ENCODE measurements at places on chromosomes 3 and 15.

DNA sequence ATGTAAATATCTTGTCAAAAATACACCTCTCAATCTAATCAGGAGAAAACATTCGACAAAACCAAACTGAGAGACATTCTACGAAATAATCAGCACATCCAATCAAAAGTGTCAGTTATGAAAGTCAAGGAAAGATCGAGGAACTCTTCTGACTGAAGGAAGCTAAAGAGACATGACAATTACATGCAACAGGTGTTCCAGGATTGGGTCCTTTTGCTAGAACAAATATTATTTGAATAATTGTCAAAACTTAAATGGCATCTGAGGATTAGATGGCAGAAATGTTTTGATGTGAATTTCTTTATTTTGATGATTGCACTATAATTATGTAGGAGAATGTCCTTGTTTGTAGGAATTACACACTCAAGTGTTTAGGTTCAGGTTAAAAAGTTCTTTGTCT is 124.1 kb upstream of the HES1 start:
- no peak for DNase-seq

DNA sequence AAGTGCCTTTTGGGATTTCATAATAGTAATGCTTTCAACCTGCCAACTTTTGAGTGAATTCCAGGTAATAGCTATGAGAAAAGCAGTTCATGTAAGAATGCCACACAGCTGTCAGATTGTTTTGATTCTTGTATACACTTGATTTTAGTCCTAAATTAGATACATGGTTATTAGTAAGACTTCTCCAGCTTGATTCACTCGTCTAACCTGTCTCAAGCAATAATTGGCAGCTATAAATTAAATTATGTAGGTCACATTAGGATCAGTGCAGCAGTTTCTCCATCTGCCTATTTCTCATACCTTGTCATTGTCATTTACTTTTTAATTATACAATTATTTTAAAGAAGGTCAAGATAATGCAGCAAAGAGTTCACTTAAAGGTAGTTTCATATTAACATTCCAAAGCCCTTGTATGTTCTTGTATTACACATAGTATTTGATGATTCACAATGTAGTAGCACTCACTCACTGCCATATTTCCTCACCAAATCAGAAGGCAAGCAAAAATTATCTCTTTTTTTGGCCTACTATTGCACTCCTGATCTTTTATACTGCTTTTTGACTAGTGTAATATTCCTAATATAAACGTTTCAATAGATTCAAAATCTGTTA is 10.9 kb upstream of the CRYBG3 start:
- no peak for DNase-seq

- DNase-seq: no peak
Observed at GRCh38 chr15:53166684-53167201, 376.6 kb upstream of the ONECUT1 start.

DNA sequence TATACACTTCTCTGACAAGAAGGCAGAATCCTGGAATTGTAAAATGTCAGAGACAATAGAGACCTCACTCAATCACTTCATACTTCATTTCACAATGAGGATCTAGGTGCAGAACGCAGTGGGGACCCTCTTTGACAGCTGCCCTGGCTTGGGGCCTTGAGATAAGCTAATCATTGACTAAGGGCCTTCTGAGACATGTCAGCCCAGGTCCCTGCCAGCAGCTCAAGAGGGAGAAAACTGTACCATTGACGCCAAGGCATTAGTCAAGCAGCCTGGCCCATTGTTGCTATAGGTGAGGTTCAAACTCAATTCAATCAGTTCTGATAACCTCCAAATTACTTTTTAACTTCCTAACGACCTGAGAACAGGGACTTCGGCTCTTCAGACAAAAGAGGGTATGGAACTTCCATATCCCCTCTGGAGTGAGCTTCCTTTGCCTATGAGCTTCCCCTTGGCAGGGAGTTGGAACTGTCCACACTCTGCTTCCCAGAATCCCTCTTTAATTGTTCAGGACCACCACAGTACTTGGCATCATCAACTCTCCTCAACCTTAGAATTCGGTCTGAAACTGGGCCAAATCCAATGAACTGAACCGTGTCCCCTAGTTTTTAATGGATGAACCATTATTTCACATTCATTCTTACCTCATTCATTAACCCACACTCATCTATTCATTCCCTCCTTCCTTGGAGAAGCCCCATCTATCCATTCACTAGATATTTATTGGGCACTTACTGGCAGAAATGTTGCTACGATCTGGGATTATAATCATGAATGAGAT is 1.5 kb upstream of the CYP8B1 start:
- no peak for DNase-seq

GRCh38 chr3:197728487-197728886 is 8.2 kb downstream of the RUBCN start:
- no peak for DNase-seq

GRCh38 chr3:134094491-134094890 is 64.8 kb upstream of the SLCO2A1 start:
- no peak for DNase-seq

GRCh38 chr15:58465866-58466517 is 34.2 kb downstream of the LIPC start:
- DNase-seq: no peak

- DNase-seq: no peak
Observed at GRCh38 chr15:71109905-71110304, 5.4 kb upstream of the THSD4 start.

DNA sequence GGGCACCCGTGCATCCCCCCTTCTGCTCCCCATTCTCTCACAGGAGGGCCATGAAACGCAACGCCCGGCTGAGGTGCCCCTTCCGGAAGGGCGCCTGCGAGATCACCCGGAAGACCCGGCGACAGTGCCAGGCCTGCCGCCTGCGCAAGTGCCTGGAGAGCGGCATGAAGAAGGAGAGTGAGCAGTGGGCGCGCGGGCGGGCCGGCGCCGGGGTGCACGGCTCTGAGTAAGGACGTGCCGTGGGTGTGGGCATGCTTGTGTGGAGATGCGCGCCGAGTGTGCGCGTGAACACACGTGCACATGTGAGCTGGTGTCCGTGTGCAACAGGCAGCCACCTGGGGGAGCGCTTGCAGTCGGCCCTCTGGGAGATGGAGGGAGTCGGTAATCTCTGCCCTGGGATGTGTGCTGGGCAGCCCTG is 28.1 kb downstream of the NR1I2 start:
- peak; percentile 5 for DNase-seq

- DNase-seq: no peak
Observed at GRCh38 chr3:14223595-14223994, 45.0 kb downstream of the LSM3 start.

DNA sequence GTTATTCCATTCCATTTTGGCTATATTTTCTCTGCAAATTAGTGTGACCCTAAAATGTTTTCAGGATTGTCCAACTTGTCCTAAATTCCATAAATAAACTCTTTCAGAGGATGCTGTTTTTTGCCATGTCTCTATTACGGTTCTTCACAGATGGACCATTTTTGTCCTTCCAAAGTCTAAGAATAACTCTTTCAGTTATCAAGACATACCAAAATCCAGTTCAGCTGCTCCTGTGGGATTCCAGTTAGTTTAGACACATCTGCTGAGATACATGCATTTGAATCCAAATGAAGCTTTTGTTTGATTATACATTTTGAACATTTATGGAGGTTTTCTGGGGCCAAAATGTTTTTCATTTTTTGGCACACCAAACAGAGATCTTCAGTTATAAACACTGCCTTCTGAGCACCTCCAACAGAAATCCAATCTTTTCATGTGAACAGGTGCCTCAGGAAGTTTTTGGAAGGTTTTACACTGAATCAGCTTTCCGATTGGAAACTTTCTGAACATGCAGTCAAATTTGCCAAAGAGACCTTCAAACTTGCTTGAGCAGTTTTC is 80.7 kb downstream of the TIGIT start:
- DNase-seq: no peak

- no peak for DNase-seq
Observed at GRCh38 chr3:124883766-124884473, 3.2 kb downstream of the ITGB5 start.

DNA sequence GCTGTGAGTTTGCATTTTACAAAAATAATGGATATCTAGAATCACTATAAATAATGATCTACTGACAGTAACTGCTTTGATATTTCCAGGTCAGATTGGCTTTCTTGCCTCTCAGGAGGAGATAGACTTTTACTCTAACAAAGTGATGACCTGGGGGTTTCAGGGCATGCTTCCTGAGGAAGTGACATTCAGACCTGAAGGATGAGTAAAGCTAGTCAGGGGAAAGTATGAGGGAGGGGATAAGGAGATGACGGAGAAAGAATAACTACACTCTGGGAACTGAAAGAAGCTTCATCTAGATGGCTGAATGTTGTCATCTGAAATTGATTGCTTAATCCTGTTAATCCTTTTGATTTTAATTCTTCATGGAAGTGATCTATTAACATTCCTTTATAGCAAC is 32.2 kb downstream of the ARMC8 start:
- DNase-seq: no peak

- DNase-seq: no peak
Observed at GRCh38 chr3:13174803-13175135, 101.5 kb upstream of the IQSEC1 start.

- DNase-seq: no peak
Observed at GRCh38 chr3:178140531-178141304, 395.5 kb upstream of the KCNMB2 start.

GRCh38 chr15:100869151-100869999 is 10.3 kb upstream of the ALDH1A3 start:
- no peak for DNase-seq

DNA sequence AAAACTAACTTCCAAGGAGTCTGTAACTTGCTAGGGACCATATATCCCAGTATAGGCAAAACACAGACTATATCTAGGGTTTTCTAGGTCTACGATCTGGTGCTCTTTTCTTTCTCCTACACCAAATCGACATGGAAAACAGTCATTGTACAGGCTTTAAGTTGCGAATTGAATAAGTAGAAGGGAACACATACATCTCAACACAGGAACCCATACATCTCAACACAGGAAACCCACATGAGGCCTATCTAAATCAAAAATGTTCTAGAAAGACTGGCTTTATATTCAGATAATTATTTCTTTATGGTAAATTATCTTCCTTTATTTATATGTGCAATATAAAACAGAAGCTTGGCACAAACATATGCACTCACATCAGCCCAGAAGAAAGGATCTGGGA is 126.6 kb downstream of the ADAM10 start:
- no peak for DNase-seq

- DNase-seq: no peak
Observed at GRCh38 chr3:159045279-159045885, 243.5 kb downstream of the MFSD1 start.

DNA sequence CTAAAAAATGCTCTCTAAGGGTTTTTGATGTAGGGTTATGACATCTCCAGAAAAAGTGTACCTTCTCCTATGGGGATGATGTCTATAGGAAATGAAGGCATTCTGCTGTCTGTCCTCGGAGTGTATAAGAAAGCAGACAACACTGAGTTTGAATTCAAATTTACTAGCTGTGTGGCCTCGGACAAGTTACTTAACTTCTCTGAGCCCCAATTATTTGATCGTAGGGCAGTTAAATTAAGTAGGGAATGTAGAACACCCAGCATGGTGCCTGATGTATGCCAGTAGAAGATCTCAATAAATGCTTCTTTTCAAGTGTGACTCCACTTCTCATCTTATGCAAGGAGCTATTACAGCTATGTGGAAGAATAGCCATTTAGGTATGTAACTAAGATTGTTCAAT is 184.6 kb downstream of the CPNE4 start:
- no peak for DNase-seq

- DNase-seq: peak; percentile 28
Observed at GRCh38 chr3:43162230-43163084, 56.6 kb upstream of the POMGNT2 start.

- no peak for DNase-seq
Observed at GRCh38 chr3:165451371-165452070, 255.3 kb upstream of the SLITRK3 start.

DNA sequence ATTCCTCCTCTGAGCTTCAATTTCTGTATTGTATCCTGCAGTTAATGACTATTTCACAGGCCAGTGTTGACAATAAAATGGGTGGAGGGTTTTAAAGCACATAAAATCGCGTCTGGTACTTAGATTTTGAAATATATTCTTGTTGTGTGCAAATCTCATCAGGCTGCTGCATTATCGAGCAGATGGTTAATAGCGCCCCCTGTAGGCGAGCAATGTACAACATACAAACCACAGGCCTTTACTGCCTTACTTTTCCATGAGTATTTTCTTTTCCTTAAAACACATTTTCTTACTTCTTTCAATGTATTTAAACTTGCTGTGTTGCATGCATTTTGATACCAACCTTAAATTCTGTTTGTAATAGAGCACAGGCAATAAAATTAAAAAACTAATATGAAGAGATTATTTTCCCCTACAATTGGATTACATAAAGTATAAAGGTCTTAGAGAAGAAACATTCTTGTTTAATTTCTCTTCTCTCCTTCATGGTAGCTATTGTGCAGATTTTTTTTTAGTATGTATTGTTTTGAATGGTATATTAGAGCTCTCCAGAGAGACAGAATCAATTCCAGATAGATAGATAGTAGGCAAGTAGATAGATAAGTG is 608.4 kb downstream of the CADM2 start:
- DNase-seq: peak; percentile 72

DNA sequence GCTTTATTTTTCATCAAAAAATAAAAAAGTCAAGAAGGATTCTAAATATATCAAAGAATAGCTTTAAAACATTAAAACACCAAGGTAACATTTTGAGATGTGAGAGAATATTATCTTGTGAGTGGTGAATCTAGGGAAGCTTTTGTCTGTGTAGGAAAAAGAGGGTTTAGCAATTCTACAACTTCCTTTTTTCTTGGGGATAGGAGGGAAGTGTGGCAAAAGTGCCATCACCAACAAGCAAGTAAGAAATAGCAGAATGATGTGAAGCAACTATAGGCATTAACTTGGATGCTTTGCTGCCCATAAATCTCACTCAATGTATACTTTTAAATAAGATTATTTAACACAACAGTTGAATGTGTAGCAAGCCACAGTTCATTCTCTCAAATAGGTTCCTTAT is 57.8 kb upstream of the SUCLG2 start:
- DNase-seq: peak; percentile 26

GRCh38 chr3:197132916-197133530 is 103.4 kb upstream of the MELTF start:
- DNase-seq: no peak

DNA sequence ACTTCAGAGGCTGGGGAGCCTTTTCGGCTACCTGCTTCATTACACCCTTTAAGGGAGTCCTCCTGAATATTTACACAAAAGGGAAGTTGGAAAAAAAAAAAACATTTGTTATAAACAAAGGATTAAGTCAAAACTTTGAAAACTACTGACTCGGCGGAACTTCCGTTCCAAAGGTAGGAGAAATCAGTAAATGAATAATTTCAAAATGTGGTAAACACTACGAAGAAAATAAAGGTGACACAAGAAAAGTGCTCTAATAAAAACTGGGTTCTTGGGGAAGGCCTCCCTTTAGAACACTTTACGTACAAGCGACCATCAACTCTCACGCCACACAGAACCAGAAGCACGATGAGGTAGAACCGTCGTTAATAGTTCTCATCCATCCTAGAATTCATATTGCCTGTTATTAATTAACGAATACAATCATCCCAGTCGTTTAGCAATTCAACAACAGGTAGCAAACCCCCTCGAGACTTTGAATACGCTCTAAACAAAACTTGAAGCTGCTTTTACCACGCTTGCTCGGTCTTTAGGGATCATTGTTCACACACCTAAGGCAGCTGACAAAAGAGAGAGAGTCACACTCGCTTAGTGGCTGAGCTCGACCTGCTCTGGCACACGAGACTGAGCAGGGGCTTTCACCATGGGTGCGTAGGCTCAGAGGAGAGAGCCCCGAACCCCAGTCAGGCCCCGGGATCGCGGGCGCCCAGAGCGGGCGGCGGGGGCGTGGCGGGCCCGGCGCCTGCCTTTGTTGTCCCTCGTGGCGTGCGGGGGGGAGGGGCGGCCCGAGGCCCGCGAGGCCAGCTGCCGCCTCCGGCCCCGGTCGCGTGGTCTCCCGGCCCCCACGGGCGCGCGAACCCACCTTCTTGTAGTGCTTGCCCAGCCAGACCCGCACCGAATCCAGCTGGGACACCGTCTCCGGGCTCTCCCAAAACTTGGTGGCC is 680 bp downstream of the SMARCC1 start:
- DNase-seq: peak; percentile 63

Data from globus pallidus (tissue), 1 donor.